Mesendoderm (in vitro differentiated cells): ENCODE measurements at places on chromosomes 2 and 18.
A peak's percentile ranks its signal among the peaks of the same experiment; 100 is the strongest.

DNA sequence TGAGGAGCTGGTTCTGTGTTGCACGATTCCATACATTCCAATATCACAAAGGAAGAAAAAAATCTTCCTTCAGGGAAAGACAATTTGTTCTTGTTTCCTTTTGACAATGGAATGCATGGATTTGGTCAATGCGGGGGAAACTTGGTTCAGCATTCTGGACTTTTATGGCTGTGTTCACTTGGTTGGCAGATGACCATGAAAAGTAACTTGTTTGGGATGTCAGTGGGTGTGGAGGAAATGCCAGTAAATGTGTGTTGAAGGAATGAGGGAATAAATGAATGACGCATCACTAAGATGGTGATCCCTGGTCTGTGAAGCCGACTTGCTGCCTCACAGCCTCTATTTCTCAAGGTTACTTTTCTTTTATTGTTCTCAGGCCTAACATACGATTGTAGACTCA is 53.7 kb downstream of the THUMPD2 start:
- DNase-seq: no peak

DNA sequence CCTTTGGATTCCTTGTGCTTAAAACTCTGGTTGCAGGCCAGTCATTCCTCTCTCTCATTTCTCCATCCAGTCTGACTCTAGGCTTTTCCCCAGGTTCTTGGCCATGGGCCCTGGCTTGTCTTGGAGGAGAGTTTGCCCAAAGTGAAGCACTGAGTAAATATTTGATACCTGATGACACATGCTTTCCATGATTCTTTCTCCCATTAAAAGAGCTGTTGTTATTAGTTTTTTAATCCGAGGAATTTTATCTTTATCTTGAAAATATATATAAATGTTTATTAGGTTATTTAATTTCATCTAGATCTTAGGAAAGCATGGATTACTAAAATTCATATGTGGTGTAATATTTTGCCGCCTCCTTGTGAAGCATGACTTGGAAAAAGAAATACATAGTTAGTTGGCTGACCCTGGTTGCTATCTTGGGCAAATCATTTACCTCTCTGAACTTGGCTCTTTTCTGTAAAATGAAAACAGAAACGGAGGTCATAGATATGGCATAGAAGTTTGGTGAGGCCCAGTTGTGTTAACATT is 650.1 kb downstream of the SLC4A3 start:
- no peak for DNase-seq

DNA sequence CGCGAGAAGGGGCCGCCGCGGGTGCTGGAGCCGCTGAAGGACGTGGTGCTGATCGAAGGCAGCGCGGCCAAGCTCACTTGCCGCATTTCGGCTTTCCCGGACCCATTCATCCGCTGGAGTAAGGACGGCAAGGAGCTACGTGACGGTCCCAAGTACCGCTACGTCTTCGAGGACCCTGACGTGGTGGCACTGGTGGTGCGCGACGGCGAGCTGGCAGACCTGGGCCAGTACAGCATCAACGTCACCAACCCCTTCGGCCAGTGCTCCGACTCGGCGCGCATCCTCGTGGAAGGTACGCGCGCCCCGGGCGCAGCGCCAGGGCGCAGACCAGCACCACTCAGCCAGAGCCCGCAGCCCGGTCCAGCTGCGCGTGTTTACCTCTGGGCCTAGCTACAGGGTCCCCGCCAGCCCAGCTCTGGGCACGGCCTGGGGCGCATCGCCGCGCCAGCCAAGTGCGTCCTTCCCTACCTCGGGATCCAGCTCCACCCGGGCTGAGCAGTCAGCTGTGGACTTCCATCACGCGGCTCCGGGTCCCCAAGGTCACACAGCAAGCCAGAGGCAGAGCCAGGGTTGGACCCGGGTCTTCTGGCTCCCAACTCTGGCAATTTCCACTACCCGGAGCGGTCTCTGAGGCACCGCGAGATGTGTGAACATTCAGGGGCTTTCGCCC is 1.7 kb upstream of the GMPPA start:
- no peak for DNase-seq

DNA sequence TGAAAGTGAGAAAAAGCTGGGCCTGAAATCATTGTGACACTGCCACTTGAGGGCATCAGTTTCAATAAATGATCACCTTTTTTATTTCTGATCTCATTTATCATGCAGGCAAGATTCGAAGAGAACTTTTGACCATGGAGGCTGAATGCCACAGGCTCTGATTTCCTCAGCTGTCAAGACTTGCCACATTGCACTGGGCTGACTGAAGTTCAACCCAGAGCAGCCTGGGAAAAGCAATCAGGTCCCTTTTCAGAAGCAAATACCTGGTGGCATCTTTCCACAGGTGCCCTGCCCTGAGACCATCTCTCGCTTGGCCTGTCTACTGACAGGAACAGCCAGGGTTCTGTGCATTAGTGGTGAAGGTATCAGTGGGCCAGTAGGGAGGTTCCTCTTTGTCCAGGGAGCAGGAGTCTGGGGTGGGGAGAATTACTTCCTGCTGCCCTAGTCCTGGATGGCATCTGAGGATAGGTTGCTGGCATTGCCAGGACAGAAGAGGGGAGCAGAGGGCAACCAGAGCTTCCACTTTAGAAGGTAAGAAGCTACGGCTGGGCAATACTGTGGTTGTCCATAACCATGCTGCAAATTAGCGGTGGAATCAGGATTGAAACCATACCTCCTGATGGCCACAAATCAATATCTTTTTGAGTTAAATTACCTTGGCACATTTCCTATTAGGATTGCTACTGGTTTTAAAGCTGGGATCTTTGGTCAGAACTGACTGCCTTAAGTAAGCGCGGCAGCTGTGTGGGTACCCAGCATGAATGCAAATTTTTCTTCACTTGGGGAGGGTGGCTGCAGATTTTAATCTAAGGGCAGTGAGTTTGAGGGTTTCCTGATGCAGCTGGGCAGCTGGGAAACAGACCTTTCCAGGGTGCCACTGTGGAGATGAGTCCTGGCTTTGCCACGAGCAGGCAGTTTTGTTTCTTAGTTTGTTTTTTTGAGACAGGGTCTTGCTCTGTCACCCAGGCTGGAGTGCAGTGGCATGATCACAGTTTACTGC is 394.5 kb downstream of the ALK start:
- DNase-seq: no peak

- no peak for DNase-seq
These were observed 90.3 kb downstream of the ROCK2 start for GRCh38 chr2:11254100-11254536.

DNA sequence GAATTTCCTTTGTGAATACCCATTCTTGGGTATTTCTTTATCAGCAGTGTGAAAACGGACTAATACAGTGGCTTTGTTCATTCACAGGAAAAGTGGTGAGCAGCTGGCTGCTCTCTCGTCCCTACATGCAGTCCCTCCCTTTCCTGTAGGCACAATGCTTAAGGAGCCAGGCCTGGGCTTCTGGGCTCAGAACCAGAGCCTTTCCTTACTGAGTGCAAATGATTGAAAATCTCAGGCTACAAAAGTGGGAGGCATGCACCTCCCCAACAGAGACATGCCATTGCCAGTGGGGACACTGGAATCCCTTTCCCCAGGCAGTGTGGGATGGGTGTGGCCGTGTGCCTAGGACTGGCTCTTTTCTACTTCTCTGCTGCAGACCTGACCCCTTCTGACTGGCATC is 61.3 kb downstream of the MCFD2 start:
- no peak for DNase-seq

- no peak for DNase-seq
These were observed 173.8 kb upstream of the BCL2L11 start for GRCh38 chr2:110946902-110947301.

DNA sequence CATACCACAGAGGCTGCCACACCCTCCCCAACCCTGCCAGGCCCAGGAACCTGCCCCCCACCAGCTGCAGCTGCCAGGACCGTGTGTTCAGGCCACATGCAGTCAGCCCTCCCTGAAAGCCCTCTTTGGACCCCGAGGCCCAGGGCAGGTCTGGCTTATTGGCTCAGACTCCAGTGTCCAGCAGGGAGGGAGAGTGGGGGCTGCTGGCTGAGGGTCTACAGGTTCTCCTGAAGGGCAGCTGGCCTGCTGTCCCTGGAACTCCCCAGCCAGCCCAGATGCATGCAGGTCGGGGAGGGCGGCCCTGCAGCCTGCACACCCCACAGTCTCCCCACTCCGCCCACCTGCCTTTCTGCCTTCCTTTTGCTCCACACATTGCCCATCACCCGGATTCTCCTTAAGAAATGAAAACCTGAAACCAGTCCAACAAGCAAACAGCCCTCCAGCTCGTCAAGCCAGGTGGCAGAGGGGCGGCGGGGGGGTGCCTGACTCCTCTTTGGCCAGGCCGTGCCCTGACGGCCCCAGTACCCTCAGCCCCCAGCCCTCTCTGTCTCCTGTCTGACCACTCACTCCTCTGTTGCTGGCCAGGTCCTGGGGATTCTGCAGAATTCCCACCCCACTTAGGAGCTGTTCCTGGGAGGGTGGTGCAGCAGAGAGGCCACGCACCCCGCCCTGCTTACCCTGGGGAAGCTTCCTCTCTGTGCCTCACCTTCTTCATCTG is 18.0 kb downstream of the GPR35 start:
- DNase-seq: no peak

GRCh38 chr2:167423731-167424130 is 535.5 kb downstream of the XIRP2 start:
- DNase-seq: no peak

- DNase-seq: no peak
These were observed 1.5 kb upstream of the OST4 start for GRCh38 chr2:27072920-27073319.

DNA sequence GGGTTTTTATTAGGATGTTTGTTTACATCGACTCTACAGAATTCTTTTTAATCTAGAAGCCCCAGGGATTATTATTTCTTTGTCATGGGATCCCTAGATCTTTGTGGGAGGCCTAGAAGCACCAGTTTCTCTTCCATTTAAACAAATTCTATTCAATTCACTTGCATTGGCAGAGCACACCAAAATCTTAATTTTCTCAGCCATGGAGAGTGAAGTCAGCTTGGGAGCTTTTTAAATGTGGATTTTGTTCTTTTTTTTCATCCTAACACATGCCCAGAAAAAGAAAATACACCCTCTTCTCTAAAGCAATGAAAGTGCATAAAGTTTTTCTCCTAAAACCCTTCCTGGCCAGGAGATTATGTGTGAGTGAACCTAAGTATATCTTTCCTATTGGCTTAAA is 38.5 kb downstream of the CDCA7 start:
- no peak for DNase-seq

DNA sequence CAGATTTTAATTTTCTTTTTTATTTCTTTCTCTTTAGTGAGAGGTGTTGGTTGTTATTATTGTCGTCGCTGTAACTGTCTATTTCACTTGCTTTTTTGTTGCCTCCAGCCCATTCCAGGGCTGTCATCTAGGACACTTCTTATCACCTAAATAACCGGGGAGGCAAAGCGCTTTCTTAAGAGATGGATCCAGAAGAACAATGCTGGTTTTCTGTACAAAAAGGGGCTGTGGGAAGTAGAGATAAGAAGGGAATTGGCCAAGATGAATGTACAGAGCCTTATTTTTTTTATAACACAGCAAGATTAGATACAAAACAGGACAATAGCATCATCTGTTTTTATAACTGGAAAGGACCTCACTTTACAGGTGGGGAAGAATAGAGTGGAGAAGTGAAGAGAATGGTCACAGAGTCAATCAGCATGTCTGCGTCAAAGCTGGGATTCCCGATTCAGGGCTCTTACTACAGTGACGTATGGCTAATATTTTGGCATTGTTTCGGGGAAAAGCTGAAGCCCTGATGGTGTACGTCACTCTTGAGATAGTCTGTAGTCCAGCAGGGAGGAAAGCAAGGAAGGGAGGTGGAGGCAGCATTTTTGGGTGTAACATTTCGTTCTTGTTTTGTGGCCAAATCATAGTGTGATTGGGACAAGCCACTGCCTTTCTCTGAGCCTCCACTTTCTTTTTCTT is 23.2 kb downstream of the IL1B start:
- DNase-seq: no peak

- DNase-seq: no peak
These were observed 219.3 kb downstream of the SPP2 start for GRCh38 chr2:234269769-234270204.

DNA sequence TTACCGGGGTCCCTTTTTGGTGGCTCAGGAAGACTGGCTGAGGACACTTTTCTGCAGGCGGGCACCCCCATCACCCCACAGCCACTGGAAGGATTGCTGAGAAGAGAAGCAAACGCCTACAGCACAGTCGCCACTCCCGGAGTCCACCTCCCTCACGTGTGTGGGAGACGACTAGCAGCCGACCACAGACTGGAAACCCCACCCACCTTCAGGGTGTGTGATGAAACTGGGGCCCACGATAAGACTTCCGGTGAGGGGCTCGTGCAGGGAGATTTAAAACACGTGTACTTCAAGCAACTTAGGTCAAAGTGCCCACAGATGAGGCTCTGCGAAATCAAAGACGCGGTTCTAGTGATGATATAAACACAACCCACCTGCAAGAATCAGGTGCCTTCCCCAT is 26.3 kb downstream of the MBP start:
- no peak for DNase-seq

GRCh38 chr2:174794851-174795374 is 30.6 kb upstream of the CHRNA1 start:
- DNase-seq: no peak

- DNase-seq: peak; percentile 27
These were observed 240.9 kb upstream of the APCDD1 start for GRCh38 chr18:10213526-10213925.

GRCh38 chr2:12177455-12178288 is 431.2 kb downstream of the LPIN1 start:
- DNase-seq: no peak

DNA sequence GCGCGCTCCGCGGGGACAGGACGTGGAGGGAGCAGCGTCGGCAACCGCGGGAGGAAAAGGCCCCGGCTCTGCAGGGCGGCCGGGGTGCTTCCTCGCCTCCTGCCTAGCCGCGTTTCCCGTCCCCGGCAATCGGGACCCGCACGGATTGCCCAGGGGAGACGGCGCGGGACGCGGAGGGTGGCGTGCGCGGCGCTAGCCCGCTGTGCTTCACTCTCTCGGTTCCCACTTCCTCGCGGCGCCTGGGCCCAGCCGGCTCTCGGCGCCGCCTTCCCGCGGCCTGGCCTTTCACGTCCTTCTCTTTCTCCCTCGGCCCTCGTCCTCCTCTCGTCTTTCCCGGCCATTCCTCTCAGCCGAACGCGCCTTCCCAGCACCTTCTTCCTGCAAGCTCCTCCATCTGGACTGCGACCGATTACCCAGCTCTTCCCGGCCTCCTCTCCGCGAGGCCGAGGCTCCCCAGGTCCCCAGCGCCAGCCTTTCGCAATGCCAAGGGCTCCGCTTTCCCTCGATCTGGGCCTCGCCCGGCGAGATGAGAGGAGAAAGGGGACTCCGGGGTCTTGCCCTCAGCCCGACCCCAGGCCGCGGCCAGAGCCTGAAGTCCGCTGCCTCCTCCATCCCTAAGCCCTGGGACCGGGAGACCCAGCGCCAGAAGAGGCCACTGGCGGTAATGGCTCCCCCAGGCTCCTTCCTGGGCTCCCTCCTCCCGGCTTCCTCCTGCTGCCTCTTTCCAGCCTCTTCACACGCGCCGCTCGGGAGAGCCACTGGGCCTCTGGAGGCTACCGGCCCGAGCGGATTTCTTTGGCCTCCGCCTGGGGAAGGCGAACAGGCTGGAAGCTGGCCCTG is 34.3 kb upstream of the ATP6V1B1 start:
- DNase-seq: peak; percentile 77
